ENCODE measurements at places on chromosomes 5 and 9.
A peak's percentile ranks its signal among the peaks of the same experiment; 100 is the strongest.

- peak; percentile 31 for DNase-seq
Observed at GRCh38 chr5:100609594-100609993, 74.4 kb downstream of the FAM174A start.

GRCh38 chr9:93645149-93645889, 68.9 kb downstream of the PHF2 start:
- no peak for DNase-seq

GRCh38 chr9:29838491-29839020, 2265.3 kb upstream of the C9orf72 start:
- DNase-seq: no peak

GRCh38 chr9:115286411-115286810, 168.5 kb upstream of the TNC start:
- DNase-seq: no peak

GRCh38 chr5:40383749-40384651, 295.7 kb upstream of the PTGER4 start:
- no peak for DNase-seq
